ACHN (cell line): ENCODE measurements at places on chromosomes 11 and 22.

DNA sequence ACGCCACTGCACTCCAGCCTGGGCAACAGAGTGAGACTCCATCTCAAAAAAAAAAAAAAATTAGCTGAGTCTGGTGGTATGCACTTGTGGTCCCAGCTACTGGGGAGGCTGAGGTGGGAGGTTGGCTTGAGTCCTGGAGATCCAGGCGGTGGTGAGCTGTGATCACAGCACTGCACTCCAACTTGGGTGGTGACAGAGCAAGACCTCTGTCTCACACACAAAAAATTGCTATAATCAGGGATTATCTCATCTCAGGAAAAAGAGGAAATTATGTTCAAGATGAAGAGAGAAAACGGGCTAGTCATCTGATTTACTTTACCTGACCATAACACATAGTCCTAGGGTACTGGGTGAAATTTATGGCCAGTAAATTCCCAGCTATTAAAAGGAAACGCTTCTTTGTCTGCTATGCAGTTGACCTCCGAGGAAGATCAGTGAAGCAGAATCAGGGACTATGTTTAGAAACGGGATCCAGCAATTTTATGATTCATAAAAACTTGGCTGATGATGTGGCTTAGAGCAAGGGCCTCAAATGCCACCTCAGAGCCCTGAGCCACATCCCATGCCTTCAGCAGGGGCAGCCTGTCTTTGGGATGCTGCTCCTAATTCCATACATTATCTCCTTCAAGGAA lies 386.2 kb downstream of the NTM start:
- no peak for DNase-seq

DNA sequence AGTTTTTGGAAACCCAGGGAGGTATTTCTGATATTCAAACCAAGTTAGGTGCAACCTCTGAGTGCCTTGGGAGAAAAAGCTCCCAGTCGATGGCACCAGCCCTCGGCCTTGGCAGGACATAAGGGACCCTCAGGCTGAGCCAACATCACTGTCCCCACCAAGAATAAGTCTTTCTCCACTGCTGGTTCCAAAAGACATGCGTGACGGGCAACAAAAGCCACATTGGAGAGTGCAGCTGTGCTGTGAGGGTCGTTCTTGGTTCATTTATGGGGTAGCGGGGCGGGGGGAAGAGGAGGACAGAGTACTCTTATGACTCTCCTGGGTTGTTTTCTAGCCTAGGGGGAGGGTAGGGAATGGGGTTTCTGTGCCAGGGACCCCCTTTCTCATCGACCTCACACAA lies 11.2 kb upstream of the TPCN2 start:
- DNase-seq, result no peak

DNA sequence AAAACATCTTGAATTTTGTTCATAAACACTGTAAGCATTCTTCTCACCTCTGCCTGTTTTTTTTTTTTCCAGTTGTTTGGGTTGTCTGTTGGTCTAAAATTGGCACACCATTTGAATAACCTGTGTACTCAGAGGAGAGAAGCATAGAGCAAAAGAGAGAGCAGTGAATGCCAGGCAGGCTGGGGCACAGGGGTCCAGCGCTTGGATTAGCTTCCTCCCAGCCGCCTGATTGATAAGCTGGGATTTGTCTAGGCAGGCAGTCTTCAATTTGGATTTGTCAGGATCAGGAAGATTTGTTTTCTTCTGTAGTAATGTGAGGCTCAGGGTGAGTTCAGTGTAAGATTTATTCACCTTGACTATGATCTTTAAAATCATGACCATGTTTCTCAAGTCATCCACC lies 59.0 kb downstream of the ARL14EP start:
- DNase-seq, result no peak

DNA sequence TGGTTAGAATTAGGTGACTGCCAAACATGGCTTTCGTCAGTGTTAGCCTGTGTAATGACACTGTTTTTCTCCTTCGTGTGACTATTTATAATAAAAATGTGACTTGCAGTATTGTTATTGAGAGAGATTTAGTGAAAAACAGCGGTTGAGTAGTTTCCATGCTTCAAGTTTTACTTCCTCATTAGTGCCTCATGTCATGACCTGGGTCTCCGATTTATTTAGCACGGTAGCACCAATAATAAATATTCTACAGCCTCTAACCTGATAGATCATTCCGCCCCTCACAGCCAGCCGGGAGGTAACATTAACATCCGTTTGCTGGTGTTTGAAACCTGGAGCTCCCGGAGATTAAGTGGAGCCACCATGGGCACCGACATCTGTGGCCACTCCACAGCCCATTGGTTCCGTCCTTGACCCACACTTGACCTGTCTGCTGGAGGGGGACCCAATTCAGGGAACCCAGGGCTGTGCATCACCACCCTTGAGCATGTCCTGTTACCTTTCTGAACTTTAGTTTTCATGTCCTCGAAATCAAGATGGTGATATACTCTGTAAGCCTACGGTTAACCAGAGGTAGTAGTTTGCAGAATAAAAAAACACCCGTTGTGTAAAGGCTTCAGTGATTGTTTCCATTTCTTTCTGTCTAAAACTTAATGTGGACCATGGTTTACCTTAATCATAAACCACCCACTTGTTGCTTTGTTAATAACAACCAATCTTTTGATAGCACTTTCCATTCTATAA lies 104.1 kb downstream of the ATXN10 start:
- no peak for DNase-seq

GRCh38 chr11:66457826-66458225 lies 8.9 kb upstream of the PELI3 start:
- no peak for DNase-seq

- no peak for DNase-seq
Observed at GRCh38 chr11:34425360-34425759, 13.4 kb upstream of the CAT start.

GRCh38 chr11:128897826-128898225 lies 6.7 kb downstream of the KCNJ5 start:
- no peak for DNase-seq

DNA sequence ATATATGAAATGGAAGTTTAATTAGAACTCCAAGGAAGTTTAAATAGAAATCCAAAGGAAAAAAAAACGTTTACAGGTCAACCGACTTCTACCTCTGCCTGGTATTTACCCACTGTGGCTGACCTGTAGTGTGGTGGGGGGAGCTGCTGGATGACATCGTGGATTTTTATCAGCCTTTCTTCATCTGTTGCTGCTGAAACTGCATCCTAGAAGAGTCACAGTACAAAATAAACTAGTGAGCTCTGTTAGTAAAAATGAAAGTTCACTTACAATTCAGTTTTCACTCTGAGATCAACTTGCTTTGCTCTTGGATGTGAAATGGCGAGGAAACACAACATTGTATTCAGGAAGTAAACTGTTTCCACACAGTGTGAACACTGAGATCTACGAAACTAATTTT lies 43.2 kb upstream of the TP53AIP1 start:
- no peak for DNase-seq

DNA sequence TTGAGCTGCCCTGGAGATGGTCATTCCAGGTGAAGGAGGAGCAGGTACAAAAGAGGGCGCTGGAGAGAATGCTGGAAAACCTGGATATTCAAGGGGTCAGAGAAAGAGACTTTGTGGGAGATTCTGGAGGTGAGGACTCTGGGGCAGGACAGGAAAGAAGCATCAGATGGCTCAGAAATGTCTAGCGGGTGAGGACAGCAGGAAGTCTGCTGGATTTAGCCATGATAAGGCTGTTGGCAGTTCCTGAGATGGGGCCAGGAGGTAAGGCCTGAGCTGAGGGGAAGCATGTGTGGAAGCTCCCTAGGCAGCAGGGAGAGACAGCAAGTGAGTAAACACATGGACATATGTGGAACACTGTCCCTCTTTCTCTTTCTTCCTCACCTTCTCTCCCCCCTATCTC lies 1.5 kb downstream of the UPB1 start:
- DNase-seq, result no peak

DNA sequence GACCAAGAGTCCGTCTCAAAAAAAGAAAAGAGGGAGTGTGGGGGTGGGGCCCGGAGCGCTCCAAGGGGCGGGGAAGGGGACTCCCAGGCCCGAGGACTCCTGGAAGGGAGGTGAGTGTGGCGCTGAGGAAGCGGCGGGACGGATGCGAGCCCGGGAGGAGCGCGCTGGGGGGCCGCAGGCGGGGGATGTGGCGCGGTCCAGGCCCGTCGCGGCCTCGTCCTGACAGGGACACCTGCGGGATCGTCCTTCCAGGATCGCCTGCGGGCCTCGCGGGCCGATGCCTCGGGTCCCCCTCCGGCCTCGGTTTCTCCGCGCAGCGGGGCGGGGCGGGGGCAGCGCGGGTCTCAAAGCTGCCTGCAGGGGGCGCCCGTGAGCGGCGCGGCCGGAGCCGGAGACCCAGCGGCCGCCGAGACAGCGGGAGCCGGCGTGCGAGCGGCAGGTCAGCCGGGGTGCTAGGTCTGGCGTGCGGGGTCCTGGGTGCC lies 3.8 kb upstream of the ADORA2A start:
- DNase-seq, result peak; percentile 32

DNA sequence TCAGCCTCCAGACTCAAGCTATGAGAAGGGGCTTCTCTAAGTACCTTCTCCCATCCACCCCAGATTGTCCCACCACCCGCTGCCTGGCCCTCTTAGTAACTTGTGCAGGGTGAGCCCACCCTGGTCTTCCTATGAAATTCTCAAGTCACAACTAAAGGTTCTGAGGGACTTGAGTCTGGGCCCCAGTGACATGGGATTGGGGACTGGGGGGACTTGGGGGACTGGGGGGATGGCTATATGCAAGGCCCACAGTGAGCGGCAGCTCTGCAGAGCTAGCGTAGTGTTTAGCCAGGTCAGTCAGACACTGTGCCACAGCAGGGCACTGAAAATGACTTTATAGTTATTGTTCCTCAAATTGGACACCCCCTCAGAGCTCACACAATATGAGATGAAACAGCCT lies 622.3 kb upstream of the CADM1 start:
- DNase-seq, result no peak
